GM06990 (cell line): ENCODE measurements at places on chromosomes 11 and 22.

GRCh38 chr11:10666556-10667520 is 26.7 kb downstream of the IRAG1 start:
- no peak for DNase-seq

GRCh38 chr11:108496643-108497256 is 1.4 kb downstream of the POGLUT3 start:
- DNase-seq = no peak

GRCh38 chr11:129458278-129458677 is 82.6 kb downstream of the BARX2 start:
- no peak for DNase-seq

DNA sequence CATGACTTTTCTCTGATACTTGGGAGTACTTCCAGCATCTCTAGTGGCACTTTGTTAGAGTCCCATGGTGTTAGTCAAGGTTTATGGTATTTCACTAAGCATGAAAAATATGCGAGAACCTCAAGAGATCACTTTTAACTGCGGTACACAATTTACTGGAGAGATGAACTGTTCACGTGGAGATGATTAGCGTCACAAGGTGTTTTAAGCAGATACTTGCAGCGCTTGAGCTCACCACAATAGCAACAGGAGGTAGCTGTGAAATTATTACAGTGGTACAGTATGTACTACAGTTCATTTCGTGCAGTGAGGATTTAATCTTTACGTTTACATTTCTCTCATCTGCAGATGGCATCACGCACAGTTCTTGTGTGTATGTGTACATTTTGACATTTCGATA is 4.5 kb downstream of the PARVA start:
- no peak for DNase-seq

GRCh38 chr11:122258446-122259194 is 142.6 kb upstream of the BLID start:
- no peak for DNase-seq

DNA sequence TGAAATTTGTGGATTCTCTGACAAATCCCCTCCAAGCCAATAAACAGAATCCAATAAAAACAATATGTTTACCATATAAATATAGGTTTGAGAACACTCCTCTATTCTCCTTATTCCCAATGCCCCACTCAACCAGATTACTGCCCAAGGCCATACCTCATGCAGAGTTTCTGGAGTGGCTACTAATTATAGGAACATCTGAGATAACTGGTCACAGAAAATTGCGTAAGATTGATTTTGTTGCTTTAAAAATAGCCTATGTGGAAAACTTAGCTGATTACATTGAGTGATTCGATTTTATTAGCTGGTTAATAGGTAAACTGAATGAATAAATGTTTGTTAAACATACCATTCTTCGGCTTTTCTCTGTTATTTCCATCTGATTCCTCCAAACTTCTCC is 48.0 kb downstream of the ME3 start:
- DNase-seq = no peak

DNA sequence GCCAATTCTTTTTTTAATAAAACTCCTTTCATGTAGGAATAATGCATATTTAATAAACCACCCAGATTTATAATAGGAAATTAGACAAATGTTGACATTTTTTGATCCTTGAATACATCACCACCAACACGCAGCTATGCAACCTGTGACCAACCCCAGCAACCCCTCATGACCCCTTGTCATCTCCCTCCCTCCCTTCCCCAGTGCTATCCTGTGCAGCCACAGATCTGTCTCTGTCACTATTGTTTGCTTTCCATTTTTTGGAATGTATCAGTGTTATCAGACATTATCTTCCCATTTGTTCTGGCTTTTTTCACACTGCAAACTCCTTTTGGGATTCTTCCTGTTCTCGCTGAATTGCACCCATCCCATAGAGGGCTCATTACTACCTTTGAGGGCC is 114.1 kb downstream of the VPREB1 start:
- no peak for DNase-seq

GRCh38 chr11:78931891-78932290 is 357.2 kb upstream of the NARS2 start:
- DNase-seq = no peak

DNA sequence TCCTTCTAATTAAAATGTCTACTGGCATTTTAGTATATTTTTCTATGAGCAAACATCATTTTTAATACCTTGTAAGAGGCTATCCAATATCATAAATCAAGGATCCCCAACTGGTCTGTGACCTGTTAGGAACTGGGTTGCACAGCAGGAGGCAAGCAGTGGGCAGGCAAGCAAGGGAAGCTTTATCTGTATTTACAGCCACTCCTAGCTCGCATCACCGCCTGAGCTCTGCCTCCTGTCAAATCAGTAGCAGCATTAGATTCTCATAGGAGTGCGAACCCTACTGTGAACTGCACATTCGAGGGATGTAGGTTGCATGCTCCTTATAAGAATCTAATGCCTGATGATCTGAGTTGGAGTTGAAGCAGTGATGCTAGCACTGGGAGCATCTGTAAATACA is 70.2 kb upstream of the CREB3L1 start:
- DNase-seq = no peak

DNA sequence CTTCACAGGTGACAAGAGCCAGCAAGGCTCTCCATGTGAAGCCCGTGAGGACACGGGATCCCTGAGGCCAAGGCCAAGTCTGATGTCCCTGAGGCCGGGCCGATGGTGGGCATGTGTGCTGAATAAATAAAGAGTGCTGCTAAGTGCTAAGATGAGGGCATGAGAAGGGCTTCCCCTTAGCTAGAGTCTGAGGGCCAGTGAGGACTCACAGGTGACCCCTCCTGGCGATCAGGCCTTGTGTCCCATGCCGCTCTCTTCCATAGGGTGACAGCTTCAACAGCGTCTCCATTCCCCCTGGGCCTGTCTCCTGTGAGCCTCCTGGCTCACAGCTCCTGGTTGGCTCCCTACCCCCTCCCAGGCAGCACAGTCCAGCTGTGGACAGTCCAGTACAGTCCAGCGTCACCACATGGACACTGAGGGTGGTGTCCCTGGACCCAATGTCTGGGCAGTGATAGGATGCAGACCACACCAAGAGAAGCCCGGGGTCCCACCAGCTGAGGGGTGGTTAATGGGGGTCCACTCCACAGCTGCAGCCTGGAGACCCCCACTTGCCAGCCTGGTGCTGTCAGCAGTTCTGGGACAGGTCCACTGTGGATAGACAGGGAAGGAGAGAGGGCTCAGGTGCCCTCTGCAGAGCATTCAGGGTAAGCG is 1033.2 kb downstream of the TBC1D22A start:
- DNase-seq = no peak

- no peak for DNase-seq
Observed at GRCh38 chr11:122189229-122189628, 73.2 kb upstream of the BLID start.

DNA sequence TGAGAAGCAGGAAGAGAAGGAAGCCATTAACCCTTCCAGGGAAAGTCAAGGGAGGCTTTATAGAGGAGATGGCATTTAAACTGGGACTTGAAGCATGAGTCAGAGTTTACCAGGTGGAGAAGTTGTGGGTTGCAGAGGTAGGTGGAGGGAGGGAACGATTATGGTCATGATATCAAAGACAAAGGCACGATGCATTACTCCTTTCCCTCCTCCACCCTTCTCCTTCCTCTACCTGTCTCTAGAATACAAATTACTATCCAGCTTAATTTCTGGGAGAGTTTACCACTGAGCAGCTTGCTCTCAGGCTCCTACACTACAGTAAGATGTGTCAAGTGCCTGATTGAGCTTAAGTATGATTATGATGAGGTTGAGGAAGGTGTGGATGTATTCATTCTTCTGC is 151.7 kb downstream of the NELL1 start:
- DNase-seq = no peak

- no peak for DNase-seq
Observed at GRCh38 chr11:118247041-118247440, 5.1 kb downstream of the MPZL3 start.

DNA sequence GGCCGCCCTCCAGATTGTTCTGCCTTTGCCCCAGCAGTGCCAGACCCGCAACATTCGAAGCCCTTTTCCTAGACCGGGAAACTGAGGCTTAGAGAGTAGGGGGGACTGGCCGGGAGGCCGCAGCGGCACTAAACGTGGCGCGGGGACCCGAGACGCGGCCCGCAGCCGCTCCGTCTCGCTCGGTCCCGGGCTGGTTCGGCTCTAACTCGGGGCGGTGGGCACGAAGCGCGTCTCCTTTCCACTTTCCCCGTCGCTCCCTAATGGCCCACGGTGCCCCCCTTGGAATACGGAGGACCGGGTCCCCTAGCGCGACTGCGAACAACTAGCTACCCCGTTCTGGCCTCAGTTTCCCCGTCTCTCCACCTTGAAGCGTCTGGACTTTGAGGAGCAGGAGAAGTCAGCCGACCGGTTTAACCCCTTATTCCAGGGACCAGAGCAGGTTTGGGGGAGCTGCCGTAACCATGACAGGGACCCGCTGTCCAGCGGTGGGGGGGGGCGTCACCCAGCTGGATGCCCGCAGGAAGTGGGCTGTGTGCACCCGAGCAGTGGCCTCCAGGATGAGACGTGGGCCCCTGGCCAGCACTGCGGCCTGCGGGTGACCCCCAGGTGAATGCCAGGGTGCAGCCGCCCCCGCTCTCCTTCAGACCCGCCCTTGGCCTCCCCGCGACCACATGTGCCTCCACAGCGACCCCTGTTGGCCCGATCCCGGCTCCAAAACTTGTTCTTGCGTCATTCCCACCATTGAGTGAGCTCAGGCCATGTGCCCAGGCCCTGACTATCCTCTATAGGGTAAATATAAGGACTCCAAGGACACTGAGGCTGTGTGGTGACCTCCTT is 1.1 kb downstream of the CDC42EP1 start:
- DNase-seq = peak; percentile 69

DNA sequence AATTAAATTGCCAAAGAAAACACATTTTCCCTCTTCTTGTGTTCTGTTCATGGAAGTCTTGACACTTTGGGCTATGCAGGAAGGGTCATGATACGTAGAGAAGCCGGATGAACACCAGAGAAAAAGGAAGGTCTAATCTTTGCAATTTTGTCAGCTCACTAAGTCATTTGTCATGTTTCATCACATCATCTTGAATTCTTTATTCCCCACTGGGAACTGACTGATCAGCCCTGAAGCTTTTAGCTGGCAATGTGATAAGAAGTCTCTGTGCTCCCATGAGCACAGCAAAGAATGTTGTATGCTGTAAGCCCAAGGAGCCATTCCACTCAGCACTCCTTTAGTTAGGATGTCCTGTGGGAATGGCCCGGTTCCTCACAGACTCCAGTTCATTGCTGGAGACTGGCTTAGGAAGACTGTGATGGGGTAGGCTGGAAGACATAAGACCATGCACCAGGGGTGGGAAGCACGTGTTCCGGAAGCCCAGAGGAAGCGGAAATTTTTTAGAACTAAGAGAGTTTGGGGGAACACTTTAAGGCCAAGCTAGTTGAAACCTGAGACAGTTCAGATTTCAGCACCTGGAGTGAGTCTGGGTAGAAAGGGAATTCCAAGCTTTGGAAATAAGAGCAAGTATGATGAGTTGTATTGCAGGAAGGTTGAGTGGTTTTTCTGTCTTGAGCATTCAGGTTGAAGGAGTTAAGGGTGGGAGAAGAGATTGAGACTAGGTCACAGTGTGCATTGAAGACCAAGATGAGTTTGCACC is 306.7 kb upstream of the MTNR1B start:
- no peak for DNase-seq

- no peak for DNase-seq
Observed at GRCh38 chr11:35479731-35480130, 45.7 kb downstream of the PAMR1 start.

DNA sequence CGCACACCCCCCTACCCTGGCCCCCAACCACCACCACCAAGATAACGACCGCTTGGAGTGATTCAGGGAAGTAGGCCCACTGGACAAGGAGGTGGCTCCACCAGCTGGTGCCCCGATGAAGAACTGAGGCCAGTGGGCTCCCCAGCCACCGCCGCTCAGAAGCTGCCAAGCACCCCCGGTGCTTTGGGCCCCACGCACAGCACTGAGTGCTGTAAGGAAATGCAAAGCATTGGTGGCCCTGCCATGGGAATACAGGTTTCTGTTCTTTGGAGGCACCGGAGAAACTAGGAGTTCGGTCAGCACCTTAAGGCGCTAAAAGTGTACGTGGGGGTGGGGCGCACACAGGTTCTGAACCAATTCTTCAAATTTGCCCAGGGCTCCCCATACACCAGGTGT is 664 bp upstream of the PRSS23 start:
- no peak for DNase-seq

DNA sequence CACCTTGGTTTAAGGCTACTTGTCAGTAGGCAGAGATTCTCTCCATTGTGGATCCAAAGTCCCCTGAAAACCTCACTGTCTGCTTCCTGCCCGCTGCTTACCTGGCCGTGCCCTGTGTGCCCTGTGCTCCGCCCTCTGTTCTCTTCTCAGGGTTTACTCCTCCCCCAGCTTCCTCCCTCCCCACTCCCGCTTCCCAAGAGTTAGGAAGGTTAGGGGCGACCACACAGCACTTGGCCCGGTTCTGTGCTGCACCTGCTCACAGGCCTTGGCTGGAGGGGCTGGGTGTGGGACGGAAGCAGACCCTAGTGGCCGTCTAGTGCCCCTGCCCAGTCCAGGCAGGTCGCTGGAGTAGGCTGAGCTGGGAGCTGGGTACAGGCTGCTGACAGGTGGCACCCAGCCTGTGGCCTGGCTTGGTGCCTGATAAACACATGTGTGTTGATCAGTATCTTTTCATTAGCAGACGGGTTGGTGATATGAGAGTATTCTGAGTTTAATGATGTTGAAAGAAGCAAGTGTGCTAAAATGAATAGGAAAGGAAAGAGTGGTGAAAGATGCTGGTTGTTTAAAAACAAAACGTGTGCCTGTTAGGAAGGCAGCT is 40.5 kb downstream of the GRAMD4 start:
- DNase-seq = no peak

GRCh38 chr22:20803696-20804324 is 29.9 kb downstream of the SERPIND1 start:
- DNase-seq = no peak

GRCh38 chr11:121249039-121249663 is 43.4 kb upstream of the SC5D start:
- DNase-seq = no peak

DNA sequence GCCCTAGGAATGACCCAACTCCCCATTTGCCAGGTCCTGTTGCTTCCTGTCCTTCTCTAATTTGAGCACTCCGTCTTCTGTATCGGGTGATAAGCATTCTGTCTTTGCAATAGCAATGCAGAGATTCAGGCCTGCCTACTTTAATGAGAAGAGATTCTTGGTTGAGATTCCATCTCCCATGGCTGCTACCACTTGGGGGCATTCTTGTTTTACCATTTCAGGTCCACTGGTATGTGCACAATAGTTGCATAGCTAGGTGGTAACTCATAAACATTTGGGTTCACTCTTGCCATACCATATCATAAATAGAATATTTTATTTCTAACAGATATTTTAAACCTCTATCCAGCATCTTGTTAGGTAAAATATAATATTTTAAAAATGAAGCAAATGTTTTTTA is 34.4 kb upstream of the CALCB start:
- no peak for DNase-seq
